ENCODE measurements at places on chromosomes 7 and 10.

DNA sequence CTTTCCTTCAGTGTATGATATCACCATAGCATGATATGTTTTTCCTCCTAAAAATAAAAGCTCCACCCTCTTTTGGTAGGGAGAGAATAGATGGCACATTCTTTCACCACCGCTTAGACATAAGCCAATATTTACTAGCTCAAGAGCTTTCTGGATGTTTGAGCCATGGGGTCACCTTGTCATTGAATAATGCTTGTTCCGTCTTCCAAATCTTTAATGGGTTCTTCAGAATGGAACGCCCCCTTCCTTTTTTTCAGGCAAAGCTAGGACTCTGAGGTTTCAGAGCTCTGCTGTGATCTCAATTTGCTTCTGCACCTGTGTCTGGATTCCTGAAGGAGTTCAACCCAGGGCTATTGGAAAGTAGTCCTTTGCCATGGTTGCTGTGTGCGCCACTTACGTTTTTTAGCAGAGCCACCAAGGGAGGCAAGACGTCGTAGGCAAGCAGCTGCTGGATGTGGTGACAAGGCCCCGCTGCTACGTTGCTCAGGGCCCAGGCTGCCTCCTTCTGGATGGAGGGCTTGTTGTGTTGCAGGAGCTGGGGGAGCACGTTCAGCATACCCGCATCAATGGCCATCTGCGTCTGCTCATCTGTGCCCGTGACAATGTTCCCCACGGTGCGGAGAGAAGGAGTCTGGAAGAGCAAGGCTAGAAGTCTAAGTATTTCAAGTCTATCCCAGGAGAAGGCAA lies 23.2 kb downstream of the KPNA7 start:
- DNase-seq: no peak

- DNase-seq: no peak
These were observed 153.3 kb downstream of the WDR37 start for GRCh38 chr10:1209355-1209979.

GRCh38 chr7:107474104-107474521 lies 4.3 kb downstream of the GPR22 start:
- DNase-seq: no peak

DNA sequence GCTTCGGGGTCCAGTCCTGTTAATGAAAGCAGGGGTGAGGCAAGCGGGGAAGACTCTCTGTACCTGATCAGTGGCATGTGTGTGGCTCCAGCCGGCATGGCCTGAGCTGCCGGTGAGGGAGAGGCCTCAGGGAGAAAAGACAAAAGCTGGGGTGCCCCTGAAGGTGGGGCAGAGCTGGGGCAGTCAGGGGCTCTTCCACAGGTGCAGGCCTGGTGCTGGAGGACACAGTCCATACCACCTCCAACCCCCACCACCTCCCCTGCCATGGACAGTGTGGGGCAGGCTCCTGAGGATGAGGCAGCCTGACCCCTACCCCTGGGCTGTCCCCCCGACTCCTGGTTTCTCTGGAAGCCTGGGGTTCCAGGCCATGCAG lies 129.5 kb downstream of the LHPP start:
- no peak for DNase-seq

DNA sequence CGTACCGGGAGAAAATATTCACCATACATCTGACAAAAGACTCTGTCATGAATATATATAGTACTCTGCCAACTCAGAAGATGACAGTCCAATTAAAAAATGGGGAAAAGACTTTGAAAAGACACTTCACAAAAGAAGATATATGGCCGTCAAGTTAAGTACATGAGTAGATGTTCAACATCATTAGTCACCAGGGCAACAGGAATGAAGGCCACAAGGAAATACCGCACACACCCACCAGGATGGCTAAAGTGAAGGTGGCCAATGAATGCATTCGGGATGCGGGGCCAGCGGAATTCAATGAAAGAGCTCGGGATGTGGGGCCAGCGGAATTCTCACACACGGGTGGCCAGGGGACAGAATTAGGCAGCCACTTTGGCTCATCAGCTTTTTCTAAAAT lies 42.2 kb downstream of the MAD1L1 start:
- peak; percentile 78 for DNase-seq

DNA sequence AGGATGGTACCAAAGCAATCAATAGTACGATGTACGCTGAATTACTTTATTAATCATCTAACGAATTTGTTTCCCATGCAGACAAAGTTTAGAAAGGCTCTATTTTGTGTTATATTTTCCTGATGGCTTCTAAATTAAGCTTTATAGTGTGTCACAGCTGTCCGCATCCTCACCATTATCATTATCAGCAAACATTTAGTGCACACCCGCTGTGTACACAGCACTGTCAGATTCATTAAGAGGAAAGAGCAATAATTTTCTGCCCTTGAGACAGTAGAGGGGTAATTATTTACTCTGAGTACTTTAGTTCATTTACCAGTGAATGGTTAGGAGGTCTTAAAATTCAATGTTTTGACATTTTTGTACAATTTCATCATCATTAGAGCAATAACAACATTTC lies 233.3 kb upstream of the PTPRZ1 start:
- peak; percentile 21 for DNase-seq

DNA sequence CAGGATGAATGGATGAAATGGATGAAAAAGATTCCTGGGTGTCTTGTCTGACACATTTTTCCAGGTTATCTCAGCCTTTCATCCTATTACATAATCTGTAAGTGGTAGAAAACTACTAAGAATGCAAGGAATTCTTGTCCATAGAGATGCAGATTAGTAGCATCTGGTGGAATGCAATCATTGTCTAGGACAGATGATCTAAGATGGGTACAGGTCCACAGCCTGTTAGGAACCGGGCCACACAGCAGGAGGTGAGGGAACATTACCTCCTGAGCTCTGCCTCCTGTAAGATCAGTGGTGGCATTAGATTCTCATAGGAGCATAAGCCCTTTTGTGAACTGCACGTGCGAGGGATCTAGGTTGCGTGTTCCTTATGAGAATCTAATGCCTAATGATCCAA lies 225.0 kb downstream of the CALN1 start:
- no peak for DNase-seq
